ENCODE measurements at places on chromosomes 11 and 22.
A peak's percentile ranks its signal among the peaks of the same experiment; 100 is the strongest.

DNA sequence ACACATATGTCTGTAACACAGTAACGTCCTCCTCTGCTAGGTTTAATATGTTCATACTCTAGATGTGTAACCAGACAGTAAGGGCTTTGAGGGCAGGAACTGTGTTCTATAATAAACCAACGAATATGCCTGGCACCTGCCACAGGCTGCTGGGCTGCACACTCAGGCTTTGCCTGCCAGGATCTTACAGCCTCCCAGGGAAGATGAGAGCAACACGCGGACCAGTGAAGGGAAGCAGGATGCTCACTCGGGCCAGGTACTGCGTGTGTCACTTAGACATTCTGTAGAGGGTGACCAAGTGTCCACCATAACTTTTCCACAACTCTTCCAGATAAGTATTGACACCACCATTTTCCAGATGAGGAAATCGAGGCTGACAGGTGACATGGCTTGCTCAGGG is 21.7 kb upstream of the BAIAP2L2 start:
- no peak for DNase-seq

- no peak for DNase-seq
These were observed 69.9 kb upstream of the RTL6 start for GRCh38 chr22:44567846-44568493.

DNA sequence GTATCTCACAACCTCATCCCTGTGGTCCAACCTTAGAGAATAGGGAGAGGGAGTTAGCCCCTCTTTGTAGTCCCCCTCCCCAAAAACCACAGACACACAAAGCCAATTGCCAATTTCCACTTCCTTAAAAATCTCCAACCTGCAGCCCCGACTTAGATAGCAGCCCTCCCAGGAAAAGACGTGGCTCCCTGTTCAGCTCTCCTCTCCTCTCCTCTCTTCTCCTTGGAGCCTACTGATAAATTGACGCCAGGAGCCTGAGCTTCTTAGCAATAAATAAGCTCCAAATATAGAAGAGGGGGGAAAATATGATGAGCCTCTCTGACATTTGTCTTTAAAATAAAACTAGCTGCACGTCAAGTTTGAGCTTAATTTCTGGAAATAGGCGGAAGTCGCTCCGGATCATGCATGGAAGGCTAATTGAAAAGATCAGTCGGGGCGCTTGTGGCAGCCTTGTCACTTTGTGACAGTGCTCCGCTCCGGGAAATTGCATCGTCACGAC is 7.3 kb downstream of the PAX6 start:
- DNase-seq, result no peak

DNA sequence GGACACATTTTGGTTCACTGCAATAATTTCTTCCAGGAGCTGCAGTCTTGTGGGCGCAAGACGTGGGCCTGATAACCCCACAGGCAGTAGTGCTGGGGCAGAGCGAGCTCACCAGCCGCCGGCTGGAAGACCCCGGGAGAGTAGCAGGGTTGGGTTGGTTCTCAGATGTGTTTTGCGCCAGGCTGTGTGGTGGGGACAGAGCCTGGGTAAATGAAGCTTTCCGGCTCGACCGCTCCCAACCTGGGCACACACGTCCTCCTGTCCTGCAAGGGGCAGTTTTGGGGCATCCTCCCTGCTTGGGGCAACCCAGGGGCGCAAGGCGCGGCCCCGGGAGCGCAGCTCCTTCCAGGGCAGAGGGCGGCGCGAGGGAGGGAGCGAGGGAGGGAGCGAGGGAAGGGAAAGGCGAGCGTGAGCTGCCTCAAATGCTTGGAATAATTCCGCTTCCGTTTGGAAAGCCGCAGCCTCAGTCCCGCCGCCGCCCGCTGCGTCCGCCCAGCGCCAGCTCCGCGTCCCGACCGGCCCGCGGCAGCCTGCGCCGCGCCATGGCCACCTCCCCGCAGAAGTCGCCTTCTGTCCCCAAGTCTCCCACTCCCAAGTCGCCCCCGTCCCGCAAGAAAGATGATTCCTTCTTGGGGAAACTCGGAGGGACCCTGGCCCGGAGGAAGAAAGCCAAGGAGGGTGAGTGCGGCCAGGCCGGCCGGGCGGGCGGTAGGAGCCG is at the start of gene PARVA:
PARVA (plus strand) TSS at position 466 of the 718 bp plus-strand sequence; CDS start at position 543, 77 bp downstream.
- no peak for DNase-seq

DNA sequence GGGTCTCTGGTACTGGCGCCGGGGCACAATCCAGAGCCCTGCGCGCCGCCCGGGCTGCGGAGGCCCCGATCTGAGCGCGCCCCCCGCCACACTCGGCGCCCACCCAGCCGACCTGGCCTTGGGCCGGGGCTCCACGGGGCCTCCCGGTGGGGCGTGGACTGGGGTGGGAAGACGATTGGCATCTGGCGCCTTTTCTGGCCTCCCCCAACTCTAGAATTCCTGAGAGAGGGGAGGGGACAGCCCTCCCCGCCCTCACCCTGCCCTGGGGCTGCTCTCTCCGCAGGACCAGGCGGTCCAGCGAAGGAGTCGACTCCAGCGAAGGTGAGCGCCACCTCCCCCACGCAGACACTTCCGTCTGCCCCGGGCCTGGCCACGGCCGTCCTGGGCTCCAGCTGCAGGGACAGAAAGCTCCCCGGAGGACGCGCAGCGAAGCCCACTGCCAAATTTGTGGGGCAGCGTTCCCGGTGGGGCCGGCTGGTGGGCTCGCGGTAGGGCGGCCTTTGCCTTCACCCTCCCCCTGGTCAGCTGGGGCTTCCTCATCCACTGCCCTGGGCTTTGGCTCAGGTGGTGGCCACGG is 593 bp downstream of the SSH3 start:
- DNase-seq, result peak; percentile 34

DNA sequence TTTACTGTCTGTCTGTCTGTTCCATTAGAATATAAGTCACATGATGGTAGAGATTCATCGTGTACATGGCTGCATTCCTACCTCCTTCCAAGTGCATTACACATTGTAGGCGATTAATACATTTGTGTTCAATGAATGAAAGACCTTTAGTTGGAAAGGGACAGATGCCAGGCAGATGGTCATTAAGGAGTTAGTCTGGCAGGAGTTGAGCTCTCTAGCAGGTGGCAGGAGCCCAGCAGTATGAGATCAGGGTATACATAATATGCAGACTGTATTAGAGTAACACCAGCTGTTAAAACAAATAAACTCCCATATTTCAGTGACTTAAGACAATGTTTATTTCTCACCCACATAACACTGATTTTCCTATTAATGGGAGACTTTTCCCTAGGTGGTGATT is 147.7 kb upstream of the LARGE1 start:
- no peak for DNase-seq

GRCh38 chr22:50656122-50657070 is 16.2 kb upstream of the SHANK3 start:
- DNase-seq, result no peak

- no peak for DNase-seq
These were observed 83.7 kb downstream of the BLID start for GRCh38 chr11:122032317-122032716.

GRCh38 chr22:27488456-27489177 is 312.9 kb downstream of the MN1 start:
- no peak for DNase-seq

Data from C1 segment of cervical spinal cord (tissue), 14 donors.